ENCODE measurements at places on chromosomes 6 and 20.

DNA sequence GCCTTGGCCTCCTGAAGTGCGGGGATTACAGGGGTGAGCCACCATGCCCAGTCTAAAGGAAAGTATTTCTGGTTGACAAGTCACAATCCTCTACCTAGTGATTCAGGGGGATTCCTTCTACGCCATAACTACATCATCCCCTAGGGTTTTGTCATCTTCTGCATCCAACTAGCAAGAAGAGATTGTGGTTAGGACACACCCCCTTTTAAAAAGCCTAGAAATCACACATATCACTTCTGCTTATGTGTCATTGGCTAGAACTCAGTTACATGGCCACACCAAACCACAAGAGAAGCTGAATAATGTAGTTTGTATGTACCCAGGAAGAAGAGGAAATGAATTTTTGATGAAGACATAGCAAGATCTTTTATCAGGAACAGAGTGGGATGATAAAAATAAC is 14.7 kb upstream of the CHD6 start:
- DNase-seq, result no peak

- DNase-seq, result no peak
These were observed 146.7 kb upstream of the CST7 start for GRCh38 chr20:24802286-24802820.

DNA sequence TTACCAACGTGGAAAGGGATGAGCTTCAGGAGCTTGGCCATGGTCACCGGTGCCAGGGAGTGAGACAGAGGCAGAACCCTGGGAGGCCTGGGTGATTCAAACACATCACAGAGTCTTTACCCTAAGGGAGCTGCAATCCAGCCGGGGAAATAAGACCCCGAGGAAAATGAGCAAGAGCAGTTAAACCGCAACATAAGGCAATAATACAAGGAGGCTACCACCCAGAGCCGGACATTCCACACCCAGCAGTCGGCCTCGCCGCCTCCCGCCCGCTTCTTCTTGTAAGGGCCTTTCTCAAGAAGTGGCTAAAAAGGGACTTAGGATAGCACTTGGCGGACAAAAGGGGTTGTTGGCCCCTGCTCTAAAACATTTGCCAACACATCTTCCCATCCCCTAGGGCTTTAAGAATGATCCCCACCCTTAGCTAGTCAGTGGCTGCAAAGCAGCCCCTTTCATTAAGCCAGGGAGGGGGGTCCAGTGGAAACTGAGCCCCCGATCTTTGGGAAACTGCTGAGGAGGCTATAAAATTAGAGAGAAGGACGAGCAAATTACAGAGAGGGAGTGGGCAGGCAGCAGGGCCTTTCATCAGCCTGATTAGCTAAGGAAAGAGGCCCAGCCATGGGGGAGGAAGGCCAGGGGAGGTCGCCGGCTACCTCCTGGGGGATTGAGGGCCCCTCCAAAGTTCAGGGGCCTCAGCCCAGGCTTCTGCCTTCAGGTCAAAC is 34.3 kb downstream of the SNX5 start:
- DNase-seq, result no peak

GRCh38 chr6:74222768-74223333 is 526.8 kb downstream of the CD109 start:
- no peak for DNase-seq

- no peak for DNase-seq
These were observed 209.5 kb upstream of the HEY2 start for GRCh38 chr6:125539892-125540291.

GRCh38 chr20:63177134-63177784 is 38.7 kb downstream of the YTHDF1 start:
- no peak for DNase-seq

DNA sequence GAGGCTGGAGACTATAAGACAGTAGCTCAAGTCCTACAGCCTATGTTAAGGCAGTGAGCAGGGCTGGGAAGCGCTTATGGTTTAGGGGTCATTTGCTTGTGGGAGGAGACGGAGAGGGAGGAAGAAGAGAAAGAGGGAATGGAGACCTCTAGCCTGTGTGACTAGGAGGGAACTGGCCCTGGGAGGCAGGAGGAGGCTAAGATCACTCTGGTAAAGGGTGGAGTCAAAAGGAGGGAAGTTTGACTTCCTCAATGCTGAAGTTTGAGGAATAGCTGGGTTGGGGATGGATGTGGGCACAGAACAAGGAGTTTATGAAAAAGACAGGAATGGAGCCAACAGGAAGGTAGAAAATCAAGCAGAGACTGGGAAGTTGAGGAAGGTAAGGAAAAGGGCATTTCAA is 6.4 kb upstream of the BACH2 start:
- no peak for DNase-seq

DNA sequence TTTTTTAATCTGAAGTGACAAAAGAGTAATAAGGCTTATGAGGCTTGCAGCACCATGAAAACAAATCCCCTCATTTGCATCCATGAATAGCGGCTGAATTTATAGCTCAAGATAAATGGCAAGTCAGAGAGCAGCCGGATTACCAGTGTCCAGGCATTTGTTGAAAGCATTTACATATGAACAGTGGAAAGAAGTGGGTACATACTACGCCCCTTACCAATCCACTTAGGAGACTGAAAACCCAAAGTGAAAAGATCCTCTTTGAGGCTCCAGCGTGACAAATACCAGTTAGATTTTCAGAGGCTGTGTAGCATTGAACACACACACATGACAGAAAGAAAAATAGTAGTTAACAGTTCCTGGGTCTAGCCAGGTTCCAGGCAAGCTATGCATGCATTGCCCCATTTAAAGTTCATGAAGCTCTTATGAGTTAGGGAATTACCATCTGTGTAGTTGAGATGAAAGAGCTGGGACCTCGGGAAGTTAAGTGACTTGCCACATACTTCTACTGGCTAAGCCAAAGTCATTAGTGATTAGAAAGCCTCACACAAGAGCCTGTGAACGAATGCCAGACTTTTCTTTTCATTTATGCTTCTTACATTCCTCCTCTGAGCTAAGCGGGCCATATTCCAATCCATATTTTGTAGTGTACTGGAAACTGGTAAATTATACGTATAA is 28.3 kb upstream of the NHSL1 start:
- no peak for DNase-seq

DNA sequence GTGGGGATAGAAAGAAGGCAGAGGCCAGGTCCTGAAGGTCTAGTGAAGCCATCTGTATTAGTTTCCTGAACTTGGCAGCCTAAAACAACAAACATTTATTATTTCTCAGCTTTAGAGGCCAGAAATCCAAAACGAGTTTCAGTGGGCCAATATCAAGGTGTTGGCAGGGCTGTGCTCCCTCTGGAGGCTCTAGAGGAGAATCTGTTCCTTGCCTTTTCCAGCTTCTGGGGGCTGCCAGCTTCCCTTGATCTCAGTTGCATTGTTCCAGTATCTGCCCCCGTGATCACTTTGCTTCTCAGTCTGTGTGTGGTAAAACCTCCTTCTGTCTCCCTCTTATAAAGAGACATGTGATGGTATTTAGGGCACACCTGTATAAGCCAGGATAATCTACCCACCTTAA is 82.4 kb downstream of the MAFB start:
- no peak for DNase-seq

- no peak for DNase-seq
These were observed 97.5 kb downstream of the PTPRK start for GRCh38 chr6:128422871-128423270.

DNA sequence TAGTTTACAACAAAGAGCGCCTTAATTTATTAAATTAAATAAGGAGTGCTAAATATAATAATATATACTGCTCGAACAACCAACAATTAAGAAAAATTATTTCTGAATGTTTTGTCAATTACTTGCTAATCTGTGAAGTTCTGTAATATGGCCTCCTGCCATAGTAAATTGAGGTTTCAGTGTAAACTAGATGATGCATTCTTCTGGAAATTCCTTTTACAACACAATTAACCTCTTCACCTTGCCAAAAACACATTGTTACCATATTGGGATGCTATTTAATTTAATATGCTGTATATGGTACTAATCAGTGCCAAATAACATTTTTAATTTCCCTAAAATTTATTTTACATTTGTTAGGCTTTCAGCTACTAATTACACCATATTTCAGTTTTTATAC is 808.4 kb upstream of the CITED2 start:
- DNase-seq, result no peak

GRCh38 chr6:168851460-168852375 is 401.9 kb downstream of the THBS2 start:
- no peak for DNase-seq

- no peak for DNase-seq
These were observed 341.4 kb downstream of the BMP2 start for GRCh38 chr20:7108929-7109328.

DNA sequence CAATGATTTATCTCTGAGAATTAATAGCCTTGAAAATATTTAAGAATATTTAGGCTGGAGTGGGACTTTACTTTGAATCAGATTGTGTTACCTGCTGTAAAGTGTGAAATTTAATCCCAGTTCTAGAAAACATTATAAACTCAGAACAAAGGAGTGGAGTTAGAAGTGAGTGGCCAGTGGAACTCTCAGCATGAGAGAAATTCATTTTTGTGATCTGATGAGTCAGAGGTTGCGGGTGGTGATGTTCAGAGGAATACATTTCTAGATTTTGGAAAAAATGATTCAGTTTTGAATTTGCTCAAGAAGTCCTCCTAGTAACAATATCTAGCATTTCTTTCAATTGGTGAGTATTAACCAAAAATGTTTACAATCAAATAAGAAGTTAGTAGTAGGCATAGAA is 167.5 kb downstream of the ZFAND3 start:
- no peak for DNase-seq

- DNase-seq, result no peak
These were observed 1097.1 kb downstream of the KIF16B start for GRCh38 chr20:15476186-15476585.

DNA sequence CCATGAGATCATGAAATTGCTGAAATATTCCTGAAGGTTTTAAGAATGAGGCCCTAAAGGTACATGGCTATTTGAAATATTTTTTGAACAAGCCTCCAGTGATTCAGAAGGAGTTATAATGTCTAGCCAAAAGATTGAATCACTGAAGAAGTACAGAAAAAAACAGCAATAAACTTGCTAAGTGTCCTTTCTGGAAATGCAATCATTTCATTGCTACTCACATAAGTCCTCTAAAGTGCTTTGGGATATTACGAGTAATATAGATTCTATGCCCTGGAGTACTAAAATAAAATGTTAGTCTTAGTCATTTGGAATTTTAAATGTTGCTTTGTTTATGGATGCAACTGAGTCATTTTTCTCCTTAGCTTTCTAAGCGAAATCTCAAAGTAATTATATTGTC is 32.7 kb downstream of the CENPW start:
- no peak for DNase-seq

GRCh38 chr6:154537511-154538325 is 27.2 kb upstream of the CNKSR3 start:
- DNase-seq, result no peak

- no peak for DNase-seq
These were observed 48.2 kb upstream of the GMPR start for GRCh38 chr6:16190214-16190613.

DNA sequence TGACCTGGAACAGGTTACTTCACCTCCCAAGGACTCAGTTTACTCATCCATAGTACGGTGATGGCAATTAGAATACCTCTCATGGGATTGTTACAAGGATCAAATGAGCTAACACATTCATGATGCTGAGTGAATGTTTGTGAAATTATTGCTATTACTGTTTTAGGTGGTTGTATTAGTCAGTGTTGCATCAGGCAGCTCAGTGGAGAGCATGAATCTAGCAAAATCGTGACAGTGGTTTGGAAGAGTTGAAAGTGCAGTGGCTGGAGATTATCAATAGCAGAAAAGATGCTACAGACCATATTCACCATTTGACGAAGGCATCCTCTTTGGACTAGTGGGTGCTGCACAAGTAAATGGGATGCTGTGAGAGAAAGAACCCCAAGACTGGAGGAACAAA is 50.4 kb upstream of the CTNNBL1 start:
- no peak for DNase-seq

DNA sequence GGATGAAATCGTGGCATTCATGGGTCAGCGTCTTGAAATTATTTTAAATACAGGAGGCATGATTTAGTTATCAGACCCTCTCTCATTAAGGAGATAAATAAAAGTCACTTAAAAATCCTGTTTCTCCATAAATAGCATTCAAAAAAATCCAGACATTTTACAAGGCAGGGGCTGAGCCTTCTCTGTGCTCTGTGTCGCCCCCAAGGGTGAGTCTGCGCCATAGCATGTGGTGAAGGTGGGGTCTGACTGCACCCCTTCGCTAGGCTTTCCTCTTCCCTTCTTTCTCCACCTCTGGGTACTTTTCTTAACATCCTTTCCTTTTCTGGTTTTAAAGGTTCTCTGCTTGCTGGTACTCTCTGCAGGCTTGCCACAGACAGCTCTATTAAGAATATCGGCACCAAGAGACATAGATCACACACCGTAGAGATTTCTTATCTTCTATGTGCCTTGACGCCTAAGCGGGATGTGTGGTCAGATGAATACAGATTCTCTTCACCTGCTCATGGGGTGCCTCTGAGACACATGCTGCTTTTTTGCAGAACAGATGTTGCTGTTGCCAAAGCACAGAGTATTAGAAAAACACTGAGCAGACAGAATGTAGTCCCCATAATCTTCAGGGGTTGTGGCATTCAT is 20.1 kb upstream of the FAM209A start:
- DNase-seq, result no peak

DNA sequence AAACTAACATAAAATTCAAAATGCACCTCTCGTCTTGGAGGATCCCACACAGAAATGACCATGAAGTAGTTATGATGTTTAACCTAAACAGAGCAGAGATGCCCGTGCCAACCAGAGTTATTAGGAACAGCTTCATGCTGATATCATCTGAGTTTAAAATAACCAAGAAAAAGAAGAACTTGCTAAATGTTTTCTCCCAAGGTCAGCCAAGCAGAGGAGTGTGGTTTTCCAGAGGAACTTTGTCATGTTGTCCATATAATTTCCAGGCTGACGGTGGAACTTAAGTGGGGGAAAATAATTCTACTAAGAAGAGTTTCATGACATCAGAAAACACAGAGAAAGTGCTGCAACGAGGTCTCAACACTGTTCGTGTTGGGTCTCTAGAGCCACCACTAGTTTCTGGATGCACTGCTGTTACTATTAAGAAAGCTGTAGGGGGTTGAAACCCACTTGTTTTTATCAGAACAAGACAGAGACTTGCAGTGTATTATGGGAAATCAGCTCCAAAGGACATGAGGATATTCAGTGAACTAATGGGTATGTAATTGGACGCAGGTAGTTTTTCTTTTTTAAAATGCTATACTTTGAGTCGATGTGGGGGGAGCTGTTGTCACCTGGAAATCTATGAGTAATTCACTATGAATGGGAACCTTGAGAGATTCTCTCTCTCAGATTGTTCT is 5.2 kb downstream of the AGPAT4 start:
- no peak for DNase-seq

- no peak for DNase-seq
These were observed 302.1 kb downstream of the ZNF217 start for GRCh38 chr20:53291548-53291947.

DNA sequence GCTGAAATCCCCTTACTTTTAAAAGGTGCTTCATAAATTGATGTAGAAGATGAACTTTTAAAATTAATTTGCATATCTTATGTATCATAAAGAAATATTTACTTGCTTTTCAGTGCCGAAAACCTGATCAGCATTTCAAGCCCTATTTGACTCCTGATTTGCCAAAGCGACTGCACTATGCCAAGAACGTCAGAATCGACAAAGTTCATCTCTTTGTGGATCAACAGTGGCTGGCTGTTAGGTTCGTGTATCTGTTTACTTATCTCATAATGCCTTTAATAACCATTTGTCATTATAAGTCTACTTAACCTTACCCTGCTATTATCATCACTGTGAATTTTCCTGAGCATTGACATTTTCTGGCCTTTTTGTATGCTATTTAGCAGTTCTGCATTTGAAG is 7.8 kb downstream of the OR2A4 start:
- DNase-seq, result no peak

- DNase-seq, result no peak
These were observed 37.2 kb downstream of the EDN1 start for GRCh38 chr6:12327391-12327790.

All from effector CD4-positive, alpha-beta T cell (primary cell).